Adrenal gland (tissue), 19 donors: ENCODE measurements at places on chromosomes 7 and 10.
A peak's percentile ranks its signal among the peaks of the same experiment; 100 is the strongest.

GRCh38 chr7:17058568-17058967 lies 176.8 kb upstream of the AGR3 start:
- no peaks in the 10 kb centered on the region for H3K27me3 ChIP-seq
- no peak overlapping the region for H3K27ac ChIP-seq
- no peaks in the 10 kb centered on the region for H3K4me1 ChIP-seq
- no peak overlapping the region for H3K4me3 ChIP-seq

DNA sequence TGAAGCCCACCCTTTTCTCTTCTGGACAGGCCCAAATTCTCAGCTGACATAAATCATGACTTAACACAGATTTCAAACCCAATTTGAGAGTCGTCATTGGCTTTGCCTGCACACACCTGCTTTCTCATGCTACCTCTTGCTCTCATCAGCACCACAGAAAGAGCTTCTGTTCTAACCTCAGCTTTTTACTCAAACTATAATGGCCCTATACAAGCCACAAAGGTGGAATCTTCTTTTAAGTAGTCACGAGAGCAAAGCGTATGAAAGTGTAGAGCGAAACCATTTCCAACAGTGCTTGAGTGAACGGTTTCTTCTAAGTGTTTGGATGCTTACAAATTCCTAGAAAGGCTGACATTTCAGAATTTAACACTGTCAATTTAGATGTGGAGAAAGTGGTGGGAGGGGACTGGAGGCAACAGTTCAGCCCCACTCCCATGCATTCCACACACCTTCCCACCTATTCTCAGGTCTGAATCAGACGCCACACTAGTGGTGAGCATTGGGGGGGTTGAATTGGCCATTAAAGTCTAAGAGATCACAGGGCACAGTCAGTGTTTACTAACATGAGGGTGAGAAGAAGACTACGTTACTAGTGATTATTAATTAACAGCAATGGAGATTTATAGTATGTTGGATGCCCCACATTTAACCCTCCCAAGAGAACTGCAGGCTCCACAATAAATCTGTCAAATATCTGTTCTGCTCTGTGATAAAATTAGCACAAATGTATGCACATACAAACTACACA lies 114.0 kb downstream of the PRKCQ start:
- no peak for DNase-seq
- H3K4me1 ChIP-seq = no peaks in the 10 kb centered on the region
- no peaks in the 10 kb centered on the region for H3K36me3 ChIP-seq
- no peaks in the 10 kb centered on the region for H3K27me3 ChIP-seq
- H3K27ac ChIP-seq = no peak overlapping the region
- H3K4me3 ChIP-seq = no peak overlapping the region

DNA sequence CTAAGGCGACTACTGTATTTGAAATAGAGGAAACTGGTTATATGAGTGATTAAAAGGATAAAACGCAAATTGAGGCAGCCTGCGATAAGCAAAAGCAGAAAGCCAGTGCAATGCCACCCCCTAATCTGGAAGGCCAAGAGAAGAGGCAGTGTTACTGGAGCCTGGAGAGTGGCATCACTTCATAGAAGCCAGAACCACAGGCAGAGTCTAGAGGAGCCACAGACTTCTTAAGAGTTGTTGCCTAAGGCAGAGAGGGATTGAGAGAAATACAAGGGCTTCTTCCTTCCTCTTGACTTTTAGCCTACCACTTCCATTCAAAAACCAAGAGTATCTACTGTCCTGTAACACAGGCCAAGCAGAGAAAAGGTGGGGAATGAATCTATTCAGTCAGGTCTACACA lies 94.9 kb upstream of the SKAP2 start:
- no peak overlapping the region for H3K4me3 ChIP-seq
- no peak overlapping the region for H3K27ac ChIP-seq
- no peaks in the 10 kb centered on the region for H3K27me3 ChIP-seq
- H3K36me3 ChIP-seq = no peaks in the 10 kb centered on the region
- H3K4me1 ChIP-seq = no peaks in the 10 kb centered on the region

- no peak for DNase-seq
- no peaks in the 10 kb centered on the region for H3K4me1 ChIP-seq
- H3K27ac ChIP-seq = no peak overlapping the region
- peaks cover 10% of the 10 kb centered on the region for H3K27me3 ChIP-seq
- no peaks in the 10 kb centered on the region for H3K36me3 ChIP-seq
Measured at GRCh38 chr7:128211626-128212025, 29.5 kb upstream of the LEP start.

- peak; percentile 86 for DNase-seq
- H3K27me3 ChIP-seq = no peaks in the 10 kb centered on the region
- H3K27ac ChIP-seq = no peak overlapping the region
- H3K36me3 ChIP-seq = no peaks in the 10 kb centered on the region
- H3K4me1 ChIP-seq = no peaks in the 10 kb centered on the region
- H3K4me3 ChIP-seq = peak overlapping the region; percentile 30
Measured at GRCh38 chr7:36128448-36129047, 24.5 kb upstream of the EEPD1 start.

GRCh38 chr7:3078514-3078913 lies 34.8 kb upstream of the CARD11 start:
- DNase-seq = no peak
- no peaks in the 10 kb centered on the region for H3K4me1 ChIP-seq
- no peaks in the 10 kb centered on the region for H3K36me3 ChIP-seq
- H3K4me3 ChIP-seq = no peak overlapping the region

GRCh38 chr10:12710594-12711349 lies 290.7 kb downstream of the CCDC3 start:
- no peaks in the 10 kb centered on the region for H3K36me3 ChIP-seq
- no peak overlapping the region for H3K27ac ChIP-seq
- H3K27me3 ChIP-seq = no peaks in the 10 kb centered on the region
- DNase-seq = peak; percentile 68
- H3K4me3 ChIP-seq = no peak overlapping the region
- no peaks in the 10 kb centered on the region for H3K4me1 ChIP-seq

- peaks cover 11% of the 10 kb centered on the region for H3K4me1 ChIP-seq
- no peaks in the 10 kb centered on the region for H3K36me3 ChIP-seq
- H3K27ac ChIP-seq = no peak overlapping the region
Measured at GRCh38 chr7:66423729-66424128, 205.0 kb upstream of the KCTD7 start.

DNA sequence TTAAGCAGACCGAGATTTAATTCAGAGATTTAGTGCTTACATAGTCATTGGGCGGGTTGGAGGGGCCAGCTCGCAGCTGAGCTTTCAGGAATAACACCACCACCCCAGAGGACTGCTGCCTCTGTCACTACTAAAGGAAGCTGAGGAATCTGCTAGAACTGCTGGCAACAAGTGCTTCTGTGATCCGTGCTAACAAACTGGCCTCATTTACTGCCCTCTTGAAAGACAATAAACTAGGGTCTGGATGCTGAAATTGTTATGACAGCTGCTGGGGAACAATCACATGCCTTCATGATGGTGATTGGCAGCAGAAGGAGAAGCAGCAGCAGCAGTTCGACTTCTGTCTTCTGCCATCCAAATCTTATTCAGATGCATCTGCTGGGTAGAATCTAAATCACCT lies 285.5 kb upstream of the TAC1 start:
- DNase-seq = no peak
- no peak overlapping the region for H3K4me3 ChIP-seq
- H3K4me1 ChIP-seq = no peaks in the 10 kb centered on the region
- H3K27me3 ChIP-seq = no peaks in the 10 kb centered on the region
- H3K36me3 ChIP-seq = no peaks in the 10 kb centered on the region

GRCh38 chr10:133047526-133048123 lies 40.1 kb upstream of the ADGRA1 start:
- no peaks in the 10 kb centered on the region for H3K36me3 ChIP-seq
- no peak overlapping the region for H3K27ac ChIP-seq
- peak; percentile 69 for DNase-seq
- H3K27me3 ChIP-seq = peaks cover 4% of the 10 kb centered on the region
- H3K4me1 ChIP-seq = no peaks in the 10 kb centered on the region

GRCh38 chr7:87212498-87212897 lies 7.0 kb downstream of the TMEM243 start:
- H3K36me3 ChIP-seq = no peaks in the 10 kb centered on the region
- H3K27ac ChIP-seq = no peak overlapping the region
- no peak overlapping the region for H3K4me3 ChIP-seq

- DNase-seq = no peak
- peak overlapping the region; percentile 99 for H3K27ac ChIP-seq
- no peaks in the 10 kb centered on the region for H3K27me3 ChIP-seq
Measured at GRCh38 chr10:68900427-68901104, 549 bp upstream of the DDX50 start.

- no peaks in the 10 kb centered on the region for H3K36me3 ChIP-seq
- no peaks in the 10 kb centered on the region for H3K27me3 ChIP-seq
- no peak overlapping the region for H3K4me3 ChIP-seq
- peaks cover 8% of the 10 kb centered on the region for H3K4me1 ChIP-seq
- DNase-seq = no peak
Measured at GRCh38 chr10:62115842-62116241, 152.8 kb downstream of the RTKN2 start.

DNA sequence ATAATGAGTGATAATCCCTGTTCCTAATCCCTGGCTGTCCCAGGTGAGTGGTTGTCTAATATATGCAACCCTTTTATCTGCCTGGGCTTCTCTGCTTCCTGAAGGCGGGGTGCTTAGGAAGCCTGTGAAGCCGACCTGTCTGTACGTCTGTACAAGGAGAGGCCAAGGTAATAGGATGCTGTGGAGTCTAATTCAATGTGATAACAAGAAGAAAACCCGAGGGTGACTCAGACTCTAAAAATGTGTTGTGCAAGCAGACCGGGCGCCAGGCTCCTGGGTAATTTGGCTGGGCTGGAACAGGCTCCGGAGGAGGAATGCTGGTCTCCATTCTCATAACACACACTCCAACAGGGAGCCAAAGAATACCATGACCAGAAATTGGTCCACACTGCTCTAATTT lies 43.6 kb downstream of the THNSL1 start:
- H3K27me3 ChIP-seq = no peaks in the 10 kb centered on the region
- no peaks in the 10 kb centered on the region for H3K4me1 ChIP-seq
- peak; percentile 78 for DNase-seq
- no peak overlapping the region for H3K4me3 ChIP-seq

DNA sequence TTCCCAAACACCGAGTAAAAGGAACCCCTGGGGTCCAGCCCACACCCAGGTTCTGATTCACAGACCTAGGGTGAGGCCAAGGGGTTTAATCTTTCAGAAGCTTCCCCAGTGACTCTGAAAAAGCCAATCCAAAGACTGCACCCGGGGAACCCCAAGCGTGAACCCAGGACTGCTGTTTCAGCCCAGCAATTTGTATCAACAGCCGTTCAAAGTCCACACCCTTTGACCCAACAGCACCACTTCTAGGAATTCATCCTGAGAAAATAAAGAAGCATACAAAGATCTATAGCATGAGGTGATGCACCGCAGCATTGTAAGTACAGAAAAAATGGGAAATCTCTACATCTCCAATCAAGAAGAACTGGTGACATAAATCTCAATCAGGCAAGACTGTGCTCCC lies 24.4 kb downstream of the DLG5 start:
- peak overlapping the region; percentile 85 for H3K27ac ChIP-seq
- H3K4me1 ChIP-seq = peaks cover 63% of the 10 kb centered on the region
- H3K4me3 ChIP-seq = no peak overlapping the region
- H3K36me3 ChIP-seq = no peaks in the 10 kb centered on the region
- H3K27me3 ChIP-seq = no peaks in the 10 kb centered on the region
